ENCODE measurements at places on chromosomes 2 and 18.

DNA sequence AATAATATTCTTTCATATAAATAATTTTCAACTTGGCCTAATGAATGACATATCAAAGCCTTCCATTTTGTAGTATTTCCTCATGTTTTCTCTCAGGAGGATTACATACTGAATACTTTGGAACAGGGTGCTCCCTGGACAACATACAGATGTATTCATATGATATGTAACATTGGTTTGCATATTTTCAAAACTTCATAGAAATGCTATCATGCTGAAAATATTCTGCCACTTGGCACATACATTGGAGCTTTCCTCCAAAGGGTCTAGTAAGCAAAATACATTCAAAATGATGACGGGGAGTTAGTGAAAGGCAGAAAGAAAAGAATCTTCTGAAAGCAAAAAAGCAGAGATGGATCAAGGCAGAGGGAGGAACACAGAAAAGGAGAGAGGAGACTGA is 38.1 kb upstream of the RTN4 start:
- DNase-seq, result no peak

GRCh38 chr2:202237787-202238233 is 587 bp downstream of the SUMO1 start:
- no peak for DNase-seq

- no peak for DNase-seq
These were observed 1112.3 kb upstream of the FANCL start for GRCh38 chr2:59353306-59353921.

GRCh38 chr18:46268671-46269070 is 164.5 kb downstream of the HAUS1 start:
- DNase-seq, result no peak

- DNase-seq, result no peak
These were observed 161.9 kb downstream of the SUCLG1 start for GRCh38 chr2:84297155-84297554.

DNA sequence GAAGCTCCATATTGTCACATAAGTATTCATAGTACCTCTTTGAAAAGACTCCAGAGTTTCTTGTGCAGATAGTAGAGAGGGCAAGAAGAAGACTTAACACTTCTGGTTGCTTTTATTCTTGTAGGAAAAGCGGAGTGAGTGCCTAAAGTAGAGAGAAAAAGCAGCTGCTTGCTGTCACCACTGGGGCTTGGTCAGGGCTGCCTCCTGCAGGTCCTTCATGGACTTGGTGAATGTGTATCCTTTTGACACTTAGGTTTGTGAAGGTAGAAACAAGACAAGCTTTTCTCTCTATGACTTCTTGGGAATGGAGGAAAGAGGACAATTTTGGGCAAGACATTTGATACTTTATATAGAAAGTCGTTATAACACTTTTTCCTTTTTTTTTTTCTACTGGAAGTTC is 312.8 kb upstream of the FANCL start:
- DNase-seq, result no peak

DNA sequence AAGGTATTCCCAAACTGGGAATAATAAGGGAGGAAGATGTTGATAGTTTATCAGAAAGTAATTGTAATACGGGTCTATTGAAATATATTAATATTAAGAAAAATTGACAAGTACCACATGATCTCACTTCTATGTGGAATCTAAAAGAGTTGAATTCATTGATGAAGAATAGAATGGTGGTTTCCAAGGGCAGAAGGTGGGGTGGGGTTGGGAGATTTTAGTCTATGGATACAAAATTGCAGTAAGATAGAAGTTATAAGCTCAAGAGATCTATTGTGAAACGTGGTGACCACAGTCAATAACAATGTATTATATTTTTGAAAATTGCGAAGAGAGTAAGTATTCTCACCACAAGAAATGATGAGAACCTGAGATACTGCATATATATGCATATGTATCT is 38.9 kb downstream of the COL3A1 start:
- no peak for DNase-seq

GRCh38 chr18:11251229-11251890 is 102.0 kb upstream of the PIEZO2 start:
- peak; percentile 89 for DNase-seq

- no peak for DNase-seq
These were observed 204.8 kb downstream of the LDLRAD4 start for GRCh38 chr18:13423352-13423751.

GRCh38 chr18:48947560-48947959 is 3.2 kb downstream of the SMAD7 start:
- peak; percentile 78 for DNase-seq

- DNase-seq, result no peak
These were observed 67.9 kb upstream of the ST3GAL5 start for GRCh38 chr2:85956646-85957039.

DNA sequence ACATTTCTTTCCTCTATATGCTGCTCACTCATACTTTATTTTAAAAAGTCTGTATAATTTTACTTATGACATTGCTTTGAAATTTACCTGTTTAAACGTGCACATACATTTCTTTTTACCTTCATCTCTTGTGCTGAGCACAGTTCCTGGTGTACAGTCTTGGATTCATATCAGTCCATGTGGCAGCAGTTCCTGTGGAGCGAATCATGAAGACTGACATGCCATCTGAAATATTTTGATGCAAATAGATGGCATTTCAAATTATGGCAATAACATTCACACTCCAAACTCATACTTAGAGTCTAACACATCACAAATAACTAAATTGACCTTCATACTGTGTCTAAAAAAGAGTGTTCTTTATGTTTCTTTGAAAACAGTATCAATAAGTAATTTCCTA is 90.3 kb upstream of the CDH2 start:
- DNase-seq, result no peak

DNA sequence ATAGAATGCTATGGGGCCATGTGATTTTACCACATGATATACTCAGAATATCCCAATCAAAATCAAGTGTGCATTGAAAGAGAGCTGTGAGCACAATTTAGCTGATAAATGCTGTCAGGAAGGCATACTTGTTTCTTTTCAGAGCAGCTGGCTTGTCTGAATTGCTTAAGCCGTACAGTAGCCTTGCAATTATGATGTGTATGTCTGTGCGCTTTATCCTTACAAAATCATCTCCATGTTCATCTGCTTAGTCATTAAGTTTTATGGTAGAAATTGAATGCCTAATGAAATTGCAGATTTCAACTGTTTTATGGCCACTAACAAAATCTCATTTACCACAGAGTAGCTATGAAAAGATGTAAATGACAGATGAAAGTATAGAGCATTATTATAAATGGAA is 346.0 kb upstream of the DLGAP1 start:
- DNase-seq, result no peak

- DNase-seq, result no peak
These were observed 18.4 kb downstream of the STK25 start for GRCh38 chr2:241489733-241490680.

GRCh38 chr2:25567406-25567805 is 106.0 kb downstream of the DTNB start:
- DNase-seq, result no peak

DNA sequence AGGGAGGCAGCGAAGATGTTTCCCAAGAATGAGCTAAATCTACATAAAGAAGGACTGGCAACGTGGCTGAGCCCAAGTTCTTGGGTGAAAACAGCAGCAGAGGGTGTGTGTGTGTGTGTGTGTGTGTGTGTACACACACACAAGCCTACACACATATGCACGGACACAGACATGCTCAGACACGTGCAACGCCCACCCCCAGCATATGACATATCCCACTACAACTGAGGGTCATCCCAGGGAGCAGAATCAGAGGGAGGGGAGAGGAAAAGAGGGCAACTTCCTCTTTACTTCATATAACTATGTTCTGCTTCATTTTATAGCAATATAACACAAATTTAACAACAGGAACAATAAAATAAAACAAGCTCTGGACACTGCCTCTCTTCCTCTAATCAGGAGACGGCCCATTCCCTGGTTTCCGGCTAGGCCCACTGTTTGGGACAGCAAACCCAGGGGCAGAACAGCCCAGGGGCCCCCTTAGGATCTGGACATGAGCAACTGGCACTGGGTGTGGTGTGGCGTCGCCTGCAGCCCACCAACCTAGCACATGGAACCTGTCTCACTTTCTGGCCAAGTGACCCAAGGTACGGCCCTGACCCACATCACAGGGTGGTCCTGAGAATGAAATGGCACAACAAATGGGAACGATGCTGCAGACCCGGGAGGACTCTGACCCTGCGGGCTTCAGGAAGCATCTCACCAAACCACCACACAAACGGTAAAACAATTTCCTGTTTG is 25.0 kb downstream of the FAM178B start:
- peak; percentile 64 for DNase-seq

DNA sequence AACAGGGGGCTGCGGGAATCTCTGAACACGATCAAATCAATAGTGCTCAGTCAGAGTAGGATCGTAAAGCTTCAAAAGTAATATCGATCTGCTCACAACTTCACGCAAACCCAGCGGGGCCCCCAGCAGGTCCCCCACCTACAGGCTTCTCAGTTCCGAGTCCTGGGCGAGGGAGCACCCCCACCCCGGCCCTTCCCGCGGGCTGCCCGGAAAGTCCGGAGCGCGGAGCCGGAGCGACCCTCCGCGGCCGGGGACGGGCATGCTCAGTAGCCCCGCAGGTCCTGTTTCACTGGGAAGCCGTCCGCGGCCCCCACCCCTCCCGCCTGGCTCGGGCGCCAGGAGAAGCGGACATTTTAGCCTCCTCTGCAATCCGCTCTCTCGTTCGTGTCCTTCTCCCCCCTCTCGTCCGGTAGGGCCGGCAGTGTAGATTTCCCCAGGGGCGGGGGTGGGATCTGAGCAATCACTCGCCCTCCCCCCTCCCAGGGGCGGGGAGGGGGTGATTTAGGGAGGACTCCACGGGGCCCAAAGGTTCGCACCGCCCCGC is 3.3 kb upstream of the SPRED2 start:
- peak; percentile 94 for DNase-seq

GRCh38 chr2:119259296-119259860 is 35.7 kb downstream of the STEAP3 start:
- DNase-seq, result no peak

DNA sequence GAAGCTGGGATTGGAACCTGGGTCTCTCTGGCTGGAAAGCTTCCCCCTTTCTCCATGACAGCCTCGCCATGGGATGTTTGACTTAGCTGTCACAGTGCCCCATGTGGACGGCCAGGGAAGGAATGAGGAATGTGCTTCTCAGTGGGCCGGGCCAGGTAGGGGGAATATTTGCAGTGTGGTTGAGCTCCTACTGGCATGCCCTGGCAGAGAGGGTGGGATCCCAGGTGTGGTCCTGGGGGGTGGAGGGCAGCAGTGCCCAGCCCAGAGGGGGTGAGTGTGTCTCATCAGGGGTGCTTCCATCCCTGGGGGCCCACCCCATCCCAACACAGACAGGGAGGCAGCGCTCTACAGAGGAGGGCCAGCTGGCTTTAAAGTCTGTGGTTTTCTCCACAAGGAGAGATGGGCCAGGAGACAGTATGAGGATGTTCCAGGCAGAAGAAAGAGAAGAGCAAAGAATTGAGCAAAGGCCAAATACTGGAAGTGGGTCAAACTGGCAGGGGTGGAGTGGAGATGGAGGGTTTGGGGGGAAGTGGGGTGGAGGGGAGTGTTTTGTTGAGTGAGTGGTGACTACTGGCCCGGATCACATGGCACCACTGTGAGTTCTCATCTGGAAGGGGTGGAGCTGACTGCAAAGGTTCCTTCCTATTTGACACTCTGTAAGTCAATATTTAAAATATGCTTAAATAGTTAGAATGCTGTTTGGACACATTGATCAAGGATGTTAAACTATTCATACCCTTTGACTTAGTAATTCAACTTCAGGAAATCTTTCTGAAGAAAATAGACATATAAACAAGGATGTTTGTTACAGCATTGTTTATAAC is 94.0 kb downstream of the MYCN start:
- DNase-seq, result no peak

DNA sequence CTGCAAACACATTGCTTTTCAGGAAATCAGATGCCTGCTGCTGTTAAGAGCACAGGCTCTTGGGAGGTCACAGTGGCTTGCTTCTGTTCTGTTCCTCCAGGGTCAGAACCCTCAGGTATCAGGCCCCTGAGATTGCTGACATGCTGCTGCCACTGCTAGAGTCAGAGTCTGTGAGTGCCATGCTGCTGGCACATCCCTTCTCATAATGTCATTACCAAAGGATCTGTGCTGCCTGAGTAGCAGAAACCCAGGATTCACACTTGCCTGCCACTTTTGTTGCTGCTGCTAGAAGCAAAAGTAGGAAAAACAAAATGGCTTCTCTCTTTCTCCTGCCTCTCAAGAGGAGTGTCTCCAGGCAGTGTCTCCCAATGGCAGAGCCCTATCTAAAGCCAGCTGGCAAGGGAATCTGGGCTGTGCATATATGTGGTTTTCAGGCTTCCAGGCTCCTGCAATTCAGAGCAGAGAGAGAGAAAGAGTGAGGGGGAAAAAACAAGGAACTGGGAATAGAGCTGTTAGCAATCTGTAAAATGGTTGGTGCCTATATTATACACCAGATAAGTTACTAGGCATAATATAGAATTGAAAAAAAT is 180.3 kb downstream of the MYCN start:
- no peak for DNase-seq

DNA sequence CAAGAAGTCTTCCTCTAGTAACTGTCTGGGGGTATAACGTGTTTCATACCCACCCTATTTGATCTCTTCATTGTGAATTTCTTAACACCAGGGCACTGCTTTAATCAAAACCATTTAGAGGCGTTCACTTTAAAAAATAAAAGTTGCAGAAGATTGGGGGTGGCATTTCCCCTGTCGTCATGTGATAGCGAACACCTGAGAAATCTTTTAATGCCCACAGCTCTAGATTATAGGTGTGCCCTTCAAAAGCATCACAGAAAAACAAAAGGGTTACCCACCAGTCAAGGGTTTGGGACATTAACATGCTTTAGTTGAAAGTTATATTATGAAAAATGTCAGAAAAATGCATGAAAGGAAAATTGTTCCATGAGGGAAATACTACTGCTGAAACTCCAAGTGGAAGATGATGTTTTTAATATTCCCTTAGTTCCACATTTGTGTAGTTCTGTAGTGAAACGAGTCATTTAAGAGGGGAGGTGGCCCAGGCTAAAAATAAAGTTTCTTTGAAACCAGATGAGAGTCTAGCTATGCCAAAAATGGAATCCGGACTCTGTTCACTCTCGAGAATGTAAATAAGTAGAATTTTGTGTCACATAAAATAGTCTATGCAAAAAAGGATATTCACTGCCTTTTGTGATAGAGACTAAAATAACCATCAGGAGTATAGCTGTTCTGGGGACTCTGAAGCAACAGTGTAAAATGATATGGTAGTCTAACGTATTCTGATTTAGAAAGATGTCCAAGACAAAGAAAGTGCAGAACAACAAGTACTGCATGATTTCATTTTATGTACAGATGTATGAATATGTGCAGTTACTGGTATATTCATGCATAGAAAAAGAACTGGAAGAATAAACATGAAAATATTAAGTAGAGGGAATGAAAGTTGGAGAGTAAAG is 95.3 kb downstream of the TMEM247 start:
- DNase-seq, result no peak

Measured in posterior vena cava (tissue), 2 donors.